Liver (tissue), 10 donors: ENCODE measurements at places on chromosomes 16 and 17.

DNA sequence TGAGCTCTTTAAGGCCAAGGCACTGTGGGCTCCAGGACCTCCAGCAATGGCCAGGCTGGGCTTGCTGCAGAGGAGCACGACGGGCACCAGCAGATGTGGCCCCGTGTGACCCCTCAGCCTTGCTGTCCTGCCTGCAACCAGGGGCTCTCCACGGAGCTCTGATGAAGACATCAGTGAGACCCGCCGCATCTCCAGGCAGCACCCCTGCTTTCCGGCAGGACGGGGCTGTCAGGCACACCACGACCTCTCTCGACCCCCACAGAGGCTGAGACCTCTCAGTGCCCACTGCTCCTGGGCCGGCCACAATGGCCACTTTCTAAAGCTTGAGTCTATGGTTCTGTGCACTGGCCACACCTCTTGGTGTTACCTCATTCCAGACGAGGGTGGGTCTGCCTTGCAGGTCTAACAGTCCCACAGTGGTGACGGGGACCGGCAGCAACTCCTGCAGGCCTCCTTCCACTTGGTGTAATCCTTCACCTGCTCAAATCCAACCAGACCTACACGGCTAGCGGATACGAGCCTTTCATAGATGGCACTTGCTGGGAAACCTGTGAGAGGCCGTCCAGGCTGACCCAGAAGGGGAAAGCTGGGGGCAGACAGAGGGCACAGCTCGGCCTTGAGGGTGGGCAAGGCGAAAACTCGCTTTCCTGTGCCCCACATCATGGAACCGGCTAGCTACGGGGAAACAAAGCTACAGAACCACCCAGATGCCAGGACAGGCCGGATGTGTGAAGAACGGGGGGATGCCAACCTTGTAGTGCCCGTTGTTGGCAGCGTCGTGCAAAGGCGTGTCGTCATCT lies 70.5 kb downstream of the ZNF778 start:
- no peak for DNase-seq

- DNase-seq, result no peak
These were observed 25.4 kb downstream of the GSPT1 start for GRCh38 chr16:11890231-11890965.

DNA sequence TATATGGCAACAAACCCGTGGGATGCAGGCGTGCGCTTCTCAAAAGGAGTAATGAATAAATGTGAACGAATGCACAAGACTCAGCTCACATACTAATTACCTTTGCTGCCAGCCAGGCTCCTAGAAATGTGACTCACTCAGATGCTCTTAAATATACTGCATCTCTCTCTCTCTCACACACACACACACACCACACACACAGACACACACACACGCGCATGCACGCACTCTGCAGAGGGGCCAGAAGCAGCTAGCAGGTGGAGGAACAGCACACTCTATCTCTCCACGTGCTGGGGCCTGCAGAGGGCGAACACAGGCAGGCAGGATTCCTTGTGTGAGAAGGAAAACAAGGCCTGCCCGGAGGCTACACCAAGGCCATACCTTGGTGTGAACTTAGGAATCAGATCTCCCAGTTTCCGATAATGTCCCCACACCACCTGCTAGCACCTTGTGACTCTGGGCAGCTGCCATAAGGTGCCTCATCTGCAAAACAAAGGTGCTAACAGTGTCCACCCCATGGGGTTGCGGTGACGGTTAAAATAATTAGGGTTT lies 5.3 kb downstream of the GPRC5B start:
- DNase-seq, result no peak

GRCh38 chr16:11356573-11357331 lies 11.5 kb downstream of the RMI2 start:
- DNase-seq, result peak; percentile 75

GRCh38 chr17:75325348-75325747 lies 36.1 kb upstream of the SLC25A19 start:
- DNase-seq, result no peak

DNA sequence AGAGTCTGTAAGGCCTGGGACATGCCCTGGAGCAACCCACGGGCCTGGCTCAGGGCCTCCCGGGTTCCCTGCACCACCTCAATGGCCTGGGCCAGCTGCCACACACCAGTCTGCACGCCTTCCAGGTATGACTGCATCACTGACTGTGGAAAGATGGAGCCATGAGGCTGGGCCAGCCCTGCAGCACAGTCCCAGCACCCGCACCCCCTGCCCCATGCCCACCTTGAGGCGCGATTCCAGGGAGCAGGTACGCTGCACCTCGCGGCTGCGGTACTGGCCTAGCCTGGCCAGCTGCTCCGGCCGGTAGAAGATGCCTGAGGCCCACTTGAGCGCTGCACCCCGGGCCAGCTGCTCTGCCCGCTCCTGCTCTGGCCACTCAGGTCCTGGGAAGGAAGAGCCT lies 1.1 kb downstream of the EXOC3L1 start:
- DNase-seq, result no peak

- no peak for DNase-seq
These were observed 698 bp downstream of the CD300C start for GRCh38 chr17:74544991-74545842.

- no peak for DNase-seq
These were observed 3.7 kb upstream of the STAT5A start for GRCh38 chr17:42284566-42284965.

DNA sequence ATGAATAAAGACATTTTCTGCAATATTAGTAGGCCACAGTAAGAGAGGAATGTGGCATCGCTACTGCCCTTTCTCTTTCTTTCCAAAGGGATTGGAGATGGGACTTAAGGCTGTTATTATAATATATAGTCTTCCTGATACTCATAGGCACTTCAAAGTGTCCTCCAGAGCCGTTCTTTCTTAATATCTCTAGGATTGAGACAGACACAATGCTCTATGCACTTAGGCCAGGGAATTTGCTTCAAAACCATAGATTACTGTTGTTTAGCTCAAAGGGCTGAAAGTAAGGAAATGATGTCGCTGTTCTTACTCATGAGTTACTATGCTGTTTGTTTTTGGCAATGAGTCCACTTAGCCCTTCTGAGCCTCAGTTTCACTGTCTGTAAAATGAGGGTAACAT lies 590.5 kb downstream of the CDH11 start:
- DNase-seq, result no peak

GRCh38 chr16:47907109-47907508 lies 248.7 kb downstream of the ABCC12 start:
- no peak for DNase-seq

- no peak for DNase-seq
These were observed 71.2 kb upstream of the GNG13 start for GRCh38 chr16:871562-872345.

DNA sequence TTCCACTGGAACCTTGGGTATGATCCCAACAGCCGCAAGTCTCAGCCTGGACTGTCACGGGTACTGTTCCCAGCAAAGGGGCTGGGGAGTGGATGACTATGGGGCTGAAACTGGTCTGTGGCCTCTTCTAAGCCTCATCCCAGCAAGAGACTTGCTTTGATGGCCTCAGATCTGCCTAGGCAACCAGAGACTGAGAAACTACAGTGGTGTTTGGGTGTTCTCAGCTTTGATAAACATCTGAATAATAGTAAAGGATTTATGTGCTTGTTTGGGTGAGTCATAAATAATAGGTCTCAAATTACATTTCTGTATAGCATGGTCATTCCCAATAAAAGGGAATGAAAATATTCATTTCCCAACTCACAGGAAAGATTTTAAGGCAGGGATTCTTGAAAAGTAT lies 30.2 kb upstream of the ULK2 start:
- no peak for DNase-seq

GRCh38 chr16:30060836-30061554 lies 4.6 kb upstream of the ALDOA start:
- DNase-seq, result no peak

- DNase-seq, result no peak
These were observed 239.9 kb upstream of the DYNLRB2 start for GRCh38 chr16:80300876-80301275.

DNA sequence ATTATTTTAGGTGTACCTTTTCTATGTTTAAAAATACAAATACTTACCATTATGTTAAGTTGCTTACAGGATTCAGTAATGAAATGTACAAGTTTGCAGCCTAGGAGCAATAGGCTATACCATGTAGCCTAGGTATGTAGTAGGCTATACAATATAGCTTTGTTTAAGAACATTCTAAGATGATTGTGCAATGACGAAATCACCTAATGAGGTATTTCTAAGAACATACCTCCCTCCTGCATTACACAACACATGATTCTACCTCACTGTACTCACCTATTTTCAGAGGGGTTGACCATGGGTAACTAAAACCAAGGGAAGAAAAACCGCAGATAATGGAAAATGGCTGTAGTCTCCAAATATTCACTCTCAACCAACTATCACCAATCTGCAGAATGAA lies 35.3 kb upstream of the TBC1D3K start:
- DNase-seq, result no peak

DNA sequence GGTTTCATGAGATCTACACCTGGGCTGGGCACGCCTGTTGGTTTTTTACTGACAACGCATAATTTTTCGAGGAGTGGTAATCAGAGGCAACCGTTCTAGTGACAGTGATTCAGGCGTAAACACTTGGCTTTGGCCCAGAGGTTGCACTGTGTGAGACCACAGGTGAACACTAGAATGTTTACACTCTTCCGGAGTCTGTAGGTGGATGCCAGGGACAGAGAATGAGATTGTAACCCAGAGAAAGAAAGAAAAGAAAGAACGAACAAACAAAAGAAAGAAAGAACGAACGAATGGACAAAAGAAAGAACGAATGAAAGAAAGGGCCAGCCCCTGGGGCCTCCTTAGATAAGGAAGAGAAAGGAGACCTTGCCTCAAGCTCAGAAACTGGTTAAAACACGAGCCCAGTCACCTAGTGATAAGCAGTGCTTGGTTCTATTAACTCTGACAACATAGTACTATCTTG lies 113.2 kb downstream of the PRKCB start:
- no peak for DNase-seq

- DNase-seq, result no peak
These were observed 3.5 kb downstream of the MPO start for GRCh38 chr17:58277107-58277801.

- no peak for DNase-seq
These were observed 139.2 kb downstream of the CDK5R1 start for GRCh38 chr17:32625971-32626370.

- no peak for DNase-seq
These were observed 25.5 kb downstream of the CACNG4 start for GRCh38 chr17:66990047-66990446.

DNA sequence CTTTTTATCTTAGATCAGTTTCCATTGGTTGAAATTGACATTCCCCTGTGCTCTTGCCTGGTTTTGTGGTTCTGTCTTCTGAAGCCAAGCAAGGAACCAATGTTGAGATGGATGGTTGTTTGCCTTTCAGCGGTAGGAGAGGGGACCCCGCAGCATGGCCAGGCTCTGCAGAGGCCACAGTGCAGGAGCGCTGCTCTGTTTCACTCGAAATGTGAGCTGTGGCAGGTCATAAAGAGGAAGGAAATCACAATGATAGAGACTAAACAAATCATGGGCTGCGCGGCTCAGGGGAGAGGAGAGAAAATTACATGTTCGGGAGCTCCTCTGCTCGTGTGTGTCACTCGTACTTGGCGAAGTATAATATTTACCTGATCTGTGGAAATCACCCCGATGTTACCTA lies 148.2 kb downstream of the SNX29 start:
- DNase-seq, result no peak

GRCh38 chr16:21727344-21727743 lies 63.6 kb downstream of the OTOA start:
- DNase-seq, result no peak

DNA sequence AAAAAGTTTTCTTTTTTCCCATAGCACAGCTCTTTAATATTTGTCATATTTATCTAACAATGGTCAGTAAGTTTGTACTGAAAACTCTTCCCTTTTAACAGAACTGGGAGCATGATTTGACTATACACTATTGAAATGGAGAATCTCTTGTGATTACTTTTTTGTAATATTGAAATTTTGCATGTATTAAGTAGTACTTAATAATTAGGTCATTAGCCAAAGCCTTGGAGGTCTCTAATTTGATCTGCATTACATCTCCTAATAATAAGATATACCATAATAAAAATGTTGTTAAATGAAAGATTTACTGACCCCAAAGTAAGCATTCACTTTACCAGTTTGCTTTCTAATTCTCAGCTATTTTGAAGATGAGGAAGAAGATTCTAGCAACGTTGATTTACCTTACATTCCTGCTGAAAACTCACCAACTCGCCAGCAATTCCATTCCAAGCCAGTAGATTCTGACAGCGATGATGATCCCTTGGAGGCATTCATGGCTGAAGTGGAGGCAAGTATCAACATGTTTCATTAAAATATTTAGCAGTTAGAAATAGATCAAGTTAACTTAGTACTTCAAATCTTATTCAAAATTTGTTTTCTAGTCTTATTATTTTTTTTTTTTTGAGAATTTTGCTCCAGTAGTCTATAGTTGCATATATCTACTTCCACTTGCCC lies 18.2 kb downstream of the DDX42 start:
- DNase-seq, result no peak

DNA sequence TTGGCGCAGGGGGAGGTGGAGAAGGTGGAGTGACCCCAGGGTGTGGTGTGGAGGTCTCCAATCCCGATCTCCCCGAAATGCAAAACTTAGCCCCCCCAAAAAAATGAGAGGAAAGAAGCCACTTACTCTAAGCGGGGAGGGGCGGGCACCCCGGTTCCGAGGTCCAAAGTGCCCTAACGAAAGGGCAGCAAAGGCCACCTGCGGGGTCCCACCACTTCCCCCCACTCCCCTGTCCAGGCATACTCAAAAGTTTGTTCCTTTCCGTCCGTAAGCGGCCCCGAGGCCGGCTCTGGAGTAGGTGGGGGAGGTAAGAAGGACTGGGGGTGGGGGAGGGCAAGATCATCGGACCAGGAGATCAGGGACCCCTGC lies 1.1 kb downstream of the TOX3 start:
- no peak for DNase-seq
